ENCODE measurements at places on chromosomes 5 and 9.

- DNase-seq, result no peak
These were observed 92.4 kb downstream of the EQTN start for GRCh38 chr9:27204578-27204977.

GRCh38 chr9:4297151-4297785 lies 2.6 kb downstream of the GLIS3 start:
- DNase-seq, result peak; percentile 83

DNA sequence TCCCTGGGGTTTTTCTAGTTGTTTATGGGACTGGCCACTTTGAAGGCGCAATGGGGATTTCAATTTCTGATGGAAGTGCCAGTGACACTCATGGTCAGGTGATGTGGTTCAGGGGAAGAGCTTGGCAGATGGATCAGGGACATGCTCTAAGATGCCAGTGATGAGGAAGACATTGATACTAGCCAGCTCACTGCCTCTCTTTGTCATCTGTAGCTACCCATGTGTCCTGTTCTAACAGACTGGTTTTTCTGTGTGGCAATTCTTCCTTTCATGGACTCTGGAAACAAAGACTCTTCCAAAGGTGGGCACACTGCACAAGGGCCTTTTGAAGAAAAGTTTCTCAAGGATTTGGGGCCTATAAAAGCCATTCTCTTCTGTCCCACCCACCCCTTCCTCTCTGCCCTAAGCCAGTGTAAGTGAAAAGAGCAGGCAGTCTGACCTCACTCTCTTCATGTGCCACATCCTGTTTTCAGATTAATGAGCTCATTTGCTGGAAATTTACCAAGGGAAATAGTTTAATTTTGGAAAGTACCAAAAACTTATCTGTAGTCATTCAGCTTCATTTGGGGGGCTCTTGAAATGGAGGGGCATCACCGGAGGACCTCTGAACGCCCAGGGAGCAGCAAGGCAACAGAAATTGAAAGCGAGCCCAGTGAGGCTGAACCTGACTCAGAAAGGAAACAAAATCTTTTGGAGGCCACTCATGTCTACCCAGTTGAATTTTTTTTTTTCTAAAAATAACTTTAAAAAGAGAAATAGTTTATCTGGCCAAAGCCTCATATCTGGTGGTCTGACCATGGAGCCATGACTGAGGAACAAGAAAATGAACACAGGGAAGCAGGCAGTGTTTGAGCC lies 4.9 kb upstream of the TRAF1 start:
- DNase-seq, result peak; percentile 52

DNA sequence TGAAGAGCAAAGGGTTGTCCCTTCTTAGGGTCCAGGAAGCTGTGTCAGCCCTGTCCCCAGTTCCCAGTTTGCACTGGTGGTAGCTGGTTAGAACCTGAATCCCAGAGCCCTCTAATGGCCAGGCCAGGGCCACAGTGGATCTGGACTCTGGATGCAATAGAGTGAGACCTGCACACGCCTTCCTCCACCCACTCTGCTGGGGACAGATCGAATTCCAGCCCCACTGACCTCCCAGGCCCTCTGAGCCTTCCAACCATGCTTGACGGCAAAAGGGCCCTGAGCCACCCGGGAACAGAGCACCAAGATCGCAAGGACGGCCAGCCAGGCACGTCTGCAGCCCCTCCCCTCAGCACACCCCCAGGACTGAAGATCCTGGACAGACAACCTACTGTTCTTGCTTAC lies 23.7 kb downstream of the NAIF1 start:
- DNase-seq, result no peak

Data from fibroblast of gingiva (primary cell).